Left forelimb (tissue), 1 donor: ENCODE measurements at places on chromosomes 7 and 10.

- no peak for DNase-seq
Measured at GRCh38 chr10:127013211-127013656, 108.0 kb downstream of the DOCK1 start.

GRCh38 chr7:97845622-97846203 lies 26.5 kb downstream of the ASNS start:
- DNase-seq: no peak

DNA sequence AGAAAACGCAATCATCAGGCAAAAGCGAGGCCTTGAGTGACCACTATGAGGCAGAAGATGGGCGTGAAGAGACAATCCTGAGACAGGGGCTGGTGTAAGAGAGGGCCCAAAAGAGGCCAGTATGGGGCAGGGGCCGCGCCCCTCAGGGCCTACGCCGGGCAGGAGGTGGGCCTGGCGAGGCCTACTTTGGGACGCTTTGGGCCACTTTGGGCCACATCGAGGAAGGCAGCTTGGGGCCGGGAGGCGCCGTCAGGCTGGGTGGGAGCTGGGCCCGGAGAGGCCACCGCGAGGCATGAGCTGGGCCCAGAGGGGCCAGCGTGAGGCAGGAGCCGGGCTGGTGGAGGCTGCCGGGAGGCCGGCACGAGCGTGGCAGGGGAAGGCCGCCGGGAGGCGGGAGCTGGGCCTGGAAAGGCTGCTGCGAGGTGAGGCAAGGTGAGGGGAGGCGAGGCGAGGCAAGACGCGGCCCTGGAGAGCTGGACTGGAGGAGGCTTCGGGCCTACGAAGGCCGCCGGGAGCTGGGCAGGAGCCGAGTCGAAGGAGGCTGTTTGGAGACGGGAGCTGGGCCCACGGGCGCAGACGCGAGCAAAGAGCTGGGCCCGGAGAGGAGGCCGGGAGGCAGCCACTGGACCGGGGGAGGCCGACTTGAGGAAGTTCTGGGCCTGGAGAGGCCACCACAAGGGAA lies 171.3 kb downstream of the TPST1 start:
- DNase-seq: no peak

- DNase-seq: no peak
Measured at GRCh38 chr10:26555719-26556368, 117.7 kb downstream of the APBB1IP start.

- DNase-seq: no peak
Measured at GRCh38 chr7:106736508-106737201, 75.7 kb upstream of the CCDC71L start.

GRCh38 chr10:69327463-69328379 lies 49.4 kb downstream of the HK1 start:
- no peak for DNase-seq

- no peak for DNase-seq
Measured at GRCh38 chr7:70886547-70886946, 245.4 kb upstream of the GALNT17 start.

DNA sequence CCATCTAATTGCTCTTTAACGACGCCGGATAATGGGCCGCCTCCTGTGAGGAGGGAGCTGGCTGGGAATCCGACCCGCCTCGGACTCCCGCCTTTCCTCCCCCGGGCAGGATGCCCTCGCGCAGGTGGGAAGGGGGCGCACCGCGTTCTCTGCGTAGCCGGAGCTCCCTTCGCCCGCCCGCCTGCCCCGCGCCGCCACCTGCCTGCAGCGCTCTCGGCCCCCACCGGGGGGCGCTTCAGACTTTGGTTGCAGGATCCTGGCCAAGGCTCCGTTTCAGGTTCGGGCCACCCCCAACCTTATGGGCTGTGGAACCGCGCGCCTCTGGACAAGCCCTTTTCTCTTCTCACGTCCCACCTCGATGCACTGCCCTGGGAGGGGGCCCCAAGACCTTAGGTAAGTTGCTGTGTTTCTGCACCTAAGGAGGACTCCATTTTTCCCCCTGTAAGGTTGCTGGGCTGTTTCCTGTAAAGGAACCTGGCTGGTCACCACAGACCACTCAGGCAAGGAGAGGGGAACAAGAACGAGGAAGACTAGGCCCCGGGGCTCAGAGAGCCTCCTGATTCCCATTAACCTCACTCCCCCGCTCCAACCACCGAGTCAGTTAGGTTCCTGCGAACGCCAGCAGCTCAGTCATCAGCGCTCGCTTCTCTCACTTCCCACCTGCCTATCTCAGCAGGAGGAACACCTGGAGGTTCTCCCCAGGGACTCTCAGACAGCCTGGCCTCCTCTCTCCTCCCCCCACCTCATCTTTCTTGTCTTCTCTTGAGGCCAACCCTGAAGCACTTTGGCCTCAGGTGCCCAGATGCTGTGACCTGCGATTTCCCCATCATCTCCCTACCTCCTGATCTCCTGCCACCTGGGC lies 11.3 kb upstream of the KAZALD1 start:
- no peak for DNase-seq

DNA sequence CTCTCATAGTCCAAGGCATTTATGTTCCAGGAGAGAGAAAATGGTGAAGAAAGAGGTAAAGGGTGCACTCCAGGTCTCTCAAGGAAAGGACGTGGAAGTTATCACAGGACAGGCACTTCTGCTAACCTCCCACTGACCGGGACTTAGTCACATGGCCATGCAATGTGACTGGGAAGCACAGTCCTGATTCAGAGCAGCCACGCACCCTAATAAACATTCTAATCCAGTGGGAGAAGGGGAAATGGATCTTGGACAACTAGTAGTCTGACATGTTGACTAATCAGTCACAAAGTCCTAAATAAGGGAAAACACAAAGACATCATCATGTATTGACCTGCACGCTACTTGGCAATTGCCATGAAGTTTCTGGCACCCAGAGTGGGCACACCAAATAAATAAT lies 417.5 kb upstream of the ZMIZ1 start:
- DNase-seq: no peak

DNA sequence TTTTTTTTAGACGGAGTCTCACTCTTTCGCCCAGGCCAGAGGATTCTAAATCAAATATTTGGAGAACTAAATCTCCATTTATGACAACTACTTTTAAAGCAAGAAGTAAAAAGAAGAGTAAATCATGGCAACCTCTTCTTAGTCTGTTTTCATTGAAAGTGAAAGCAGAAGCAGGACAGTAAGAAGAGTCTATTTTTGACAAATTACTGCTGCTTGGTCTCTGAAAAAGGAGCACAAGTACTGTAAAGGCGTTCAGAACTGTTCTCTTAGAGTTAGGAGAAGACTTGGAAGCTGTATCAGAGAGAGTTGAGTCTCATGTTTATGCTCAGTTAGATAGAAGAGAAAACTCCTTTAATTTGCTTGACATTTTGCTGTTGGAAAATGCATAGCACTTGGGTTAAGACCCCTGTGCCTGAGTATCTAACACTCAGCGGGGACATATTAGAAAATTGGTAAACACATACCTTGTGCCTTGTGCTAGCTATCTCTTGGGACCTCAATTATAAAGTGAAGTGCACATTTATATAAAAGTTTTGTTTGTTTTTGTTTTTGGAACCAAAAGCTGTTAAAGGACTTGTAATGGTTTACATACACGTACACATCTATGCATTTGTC lies 433.0 kb downstream of the ANKRD7 start:
- no peak for DNase-seq

DNA sequence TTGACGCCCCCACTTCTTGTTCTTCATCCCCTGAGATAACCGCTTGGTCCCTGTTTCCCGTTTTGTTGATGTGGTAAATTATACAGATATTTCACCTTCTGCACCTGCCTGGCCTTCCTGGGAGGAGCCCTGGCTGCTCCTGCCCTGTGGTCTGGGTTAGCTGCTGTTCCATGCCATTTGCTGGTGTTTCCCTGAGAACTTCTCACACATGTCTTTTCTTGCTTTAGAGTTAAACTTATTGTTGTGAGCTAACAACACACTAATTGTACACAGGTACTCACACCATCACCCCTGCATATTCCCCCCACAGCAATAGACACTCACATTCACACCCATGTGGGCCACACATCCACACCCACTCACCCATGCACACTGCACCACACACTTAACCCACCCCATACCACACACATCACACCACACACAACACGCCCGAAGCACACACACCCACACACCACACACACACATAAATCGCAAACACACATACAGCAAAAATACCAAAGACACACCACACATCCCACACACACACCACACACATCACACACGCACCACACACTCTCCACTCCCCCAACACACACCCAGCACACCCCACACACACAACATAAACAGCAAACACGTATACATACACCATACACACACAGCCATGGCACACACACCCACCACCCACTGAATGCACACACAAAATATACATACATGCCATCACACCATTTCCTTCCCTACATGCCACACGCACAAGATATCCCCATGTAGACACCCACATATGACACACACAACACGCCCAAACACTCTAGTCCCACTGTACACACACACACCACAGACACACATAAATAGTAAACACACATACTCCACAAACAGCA lies 19.4 kb upstream of the ANTXRL start:
- DNase-seq: no peak
